ENCODE measurements at places on chromosomes 11 and 22.

DNA sequence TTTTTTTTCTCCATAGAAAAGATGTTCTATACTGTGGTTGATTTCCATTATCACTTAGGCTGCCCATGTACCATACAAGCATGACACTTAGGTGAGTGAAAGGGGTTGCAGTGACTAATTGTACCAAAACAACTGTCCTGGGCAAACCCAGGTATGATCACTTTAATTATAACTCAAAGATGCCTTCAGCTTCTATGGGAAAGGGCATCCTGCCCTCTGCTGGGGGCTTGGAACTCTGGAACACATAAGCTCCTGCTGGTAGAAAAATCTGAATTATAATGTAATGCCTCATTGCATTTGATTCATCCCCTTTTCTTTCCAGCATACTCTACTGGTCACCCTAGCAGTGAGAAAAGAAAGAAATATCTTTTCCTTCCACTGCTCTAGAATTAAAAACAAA is 206.3 kb downstream of the DDX10 start:
- DNase-seq: no peak

- no peak for DNase-seq
Measured at GRCh38 chr11:76802151-76802550, 19.0 kb downstream of the TSKU start.

DNA sequence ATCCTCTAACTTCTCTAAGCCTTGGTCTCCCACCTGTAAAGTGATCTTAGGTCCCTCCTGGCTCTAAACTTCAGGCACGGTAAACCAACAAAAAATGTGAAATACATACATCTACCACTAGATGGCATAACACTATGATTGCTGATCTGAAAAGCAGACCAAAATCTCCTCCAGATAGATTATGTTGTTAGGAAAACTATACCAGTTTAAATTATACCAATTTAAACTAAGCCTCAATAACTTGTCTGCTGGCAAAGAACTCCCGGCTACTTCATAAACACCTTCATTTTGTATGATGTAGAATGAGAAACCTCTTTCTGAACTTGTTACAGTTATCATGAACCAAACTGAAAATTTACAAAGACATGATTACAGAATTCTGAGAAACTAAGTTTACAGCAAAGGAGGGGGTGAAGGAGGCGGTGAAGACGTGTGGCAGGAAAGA is 85.9 kb downstream of the SBF2 start:
- peak; percentile 10 for DNase-seq

DNA sequence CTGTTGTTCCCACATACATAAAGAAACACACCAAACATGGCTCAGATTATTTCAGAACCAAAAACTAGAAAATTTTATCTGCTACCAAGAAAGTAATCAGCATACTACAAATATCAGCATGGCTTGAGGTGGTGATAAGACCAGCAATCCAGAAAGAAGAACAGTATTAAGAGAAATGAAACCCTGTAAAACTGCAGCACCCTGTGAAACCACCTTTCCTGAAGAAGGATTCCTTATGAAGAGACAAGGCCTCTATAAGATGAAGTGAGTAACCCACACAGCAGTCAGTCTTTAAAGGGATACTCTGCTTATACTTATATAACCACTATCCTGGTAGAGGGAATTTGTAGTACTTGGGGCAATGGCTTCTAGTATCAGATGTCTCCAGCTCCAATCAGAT is 49.9 kb downstream of the RSF1 start:
- no peak for DNase-seq

DNA sequence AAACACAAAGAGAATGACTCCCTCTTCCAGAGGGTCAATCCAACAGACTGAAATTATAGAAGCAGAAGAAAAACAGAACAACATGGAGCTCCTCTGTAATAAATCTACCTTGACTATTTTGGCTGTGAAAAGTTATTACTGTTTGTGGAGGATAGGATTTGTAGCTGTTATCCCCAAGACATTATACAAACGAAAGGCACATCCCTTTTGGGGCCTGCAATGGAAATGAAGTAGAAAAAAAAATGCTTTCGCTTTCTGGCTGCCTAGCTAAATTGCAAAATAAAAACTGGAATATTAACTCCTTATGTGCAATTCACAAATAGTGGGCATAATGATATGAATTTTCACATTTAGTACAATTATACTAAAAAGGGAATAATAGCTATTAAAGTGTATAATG is 123.8 kb upstream of the CCDC179 start:
- DNase-seq: no peak

DNA sequence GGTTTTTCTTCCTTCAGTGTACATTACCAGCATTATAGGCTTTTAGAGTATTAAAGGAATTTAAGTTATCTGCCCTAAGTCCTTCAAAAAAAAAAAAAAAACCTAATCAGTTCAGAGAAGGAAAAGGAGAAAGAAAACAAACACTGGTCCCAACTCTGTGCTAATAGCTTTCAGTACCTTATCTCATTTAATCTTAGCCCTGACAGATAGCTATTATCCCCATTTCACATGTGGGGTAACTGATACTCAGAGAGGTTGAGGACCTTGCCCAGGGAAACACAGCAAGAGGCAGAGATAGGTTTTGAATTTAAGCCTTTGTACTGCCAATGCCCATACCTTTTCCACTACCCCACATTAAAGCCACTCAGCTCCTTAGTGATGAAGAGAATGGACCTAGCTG is 43.4 kb downstream of the FAT3 start:
- no peak for DNase-seq

DNA sequence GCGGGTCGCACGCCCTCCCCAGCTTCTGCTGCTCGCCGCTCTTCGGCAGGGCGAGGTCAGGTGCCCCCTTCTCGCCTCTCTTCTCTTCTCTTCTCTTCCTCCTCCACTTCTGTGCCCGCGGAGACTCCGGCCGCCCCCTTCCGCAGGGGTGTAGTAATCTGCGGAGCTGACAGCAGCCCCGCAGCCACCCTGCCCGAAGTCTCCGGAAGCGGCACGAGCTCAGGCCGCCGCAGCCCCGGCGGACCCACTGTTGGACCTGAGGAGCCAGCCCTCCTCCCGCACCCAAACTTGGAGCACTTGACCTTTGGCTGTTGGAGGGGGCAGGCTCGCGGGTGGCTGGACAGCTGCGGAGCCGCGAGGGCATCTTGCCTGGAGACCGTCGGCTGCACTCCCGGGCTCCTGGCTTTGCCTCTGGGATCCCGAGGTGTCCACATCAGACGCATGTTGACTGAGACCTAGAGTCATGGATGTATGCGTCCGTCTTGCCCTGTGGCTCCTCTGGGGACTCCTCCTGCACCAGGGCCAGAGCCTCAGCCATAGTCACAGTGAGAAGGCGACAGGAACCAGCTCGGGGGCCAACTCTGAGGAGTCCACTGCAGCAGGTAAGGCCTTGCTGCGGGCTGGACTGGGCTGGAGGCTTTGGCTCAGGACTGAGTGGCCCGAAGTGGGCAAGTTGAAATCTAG is 486 bp downstream of the STIM1 start:
- DNase-seq: no peak

- no peak for DNase-seq
Measured at GRCh38 chr11:44622190-44622650, 56.8 kb downstream of the CD82 start.

DNA sequence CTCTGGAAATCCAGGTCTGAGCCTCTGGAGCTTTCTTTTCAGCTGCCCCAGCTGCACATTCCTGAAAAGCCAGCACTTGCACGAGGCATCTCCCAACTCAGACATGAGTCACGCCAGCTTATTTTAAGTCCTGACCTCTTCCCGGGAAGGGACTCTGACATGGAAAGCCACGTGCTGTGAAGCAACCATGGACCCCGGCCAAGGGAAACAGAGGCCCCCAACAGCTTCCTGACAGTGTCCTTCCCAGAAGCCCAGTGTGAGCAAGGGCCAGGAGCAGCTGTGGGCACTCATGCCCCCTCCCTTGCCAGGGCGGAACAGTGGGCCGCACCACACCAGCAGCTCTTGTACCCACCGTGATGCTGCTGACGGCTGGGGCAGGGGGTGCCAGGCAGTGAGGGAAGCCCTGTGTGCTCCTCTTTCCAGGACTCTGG is 118.8 kb upstream of the CADM1 start:
- no peak for DNase-seq

- DNase-seq: peak; percentile 56
Measured at GRCh38 chr11:62542750-62543567, 3.6 kb downstream of the AHNAK start.

GRCh38 chr22:42673898-42674401 is 24.8 kb upstream of the CYB5R3 start:
- no peak for DNase-seq
